Ascending aorta (tissue), 2 donors: ENCODE measurements at places on chromosomes 7 and 10. TPM values are rescaled to one million over a fixed set of nuclear protein-coding genes. Genes with fewer than 3 reads are reported as not detected.

Gene FAM237B
- not detected for total RNA-seq

Gene C10orf62
- not detected for total RNA-seq

Gene GARIN1A
- total RNA-seq, result 0.53 TPM

Gene CCDC136
- total RNA-seq, result 0.64 TPM

DNA sequence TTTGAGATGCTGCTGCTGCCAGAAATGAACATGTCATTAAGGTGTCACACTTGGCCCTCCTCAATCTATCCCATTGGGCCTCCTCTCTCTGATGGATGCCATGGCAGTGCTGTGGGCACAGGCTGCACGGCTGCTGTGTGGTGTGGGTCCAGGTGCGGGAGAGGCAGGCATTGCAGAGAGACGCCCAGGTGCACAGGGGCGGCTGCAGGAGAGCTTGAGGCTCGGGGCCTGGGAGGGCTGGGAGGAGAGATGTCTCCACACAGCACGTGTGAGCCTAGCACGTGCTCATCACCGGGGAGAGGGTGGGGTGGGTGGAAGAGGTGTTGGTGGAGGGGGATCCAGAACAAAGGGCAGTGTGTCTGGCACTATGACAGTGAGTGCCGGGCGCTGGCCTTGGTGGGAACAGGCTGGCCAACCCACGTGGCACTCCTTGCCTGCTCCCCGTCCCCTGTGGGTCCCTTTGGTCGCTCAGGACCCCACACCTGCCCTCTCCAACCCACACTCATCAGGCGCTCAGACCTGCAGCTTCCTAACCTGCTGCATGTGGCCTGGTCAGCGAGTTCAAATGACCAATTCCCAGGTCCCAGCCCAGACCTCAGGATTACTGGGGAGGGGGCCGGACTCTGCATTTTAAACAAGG, 39.9 kb upstream of the BNIP3 start:
- DNase-seq, result no peak

DNA sequence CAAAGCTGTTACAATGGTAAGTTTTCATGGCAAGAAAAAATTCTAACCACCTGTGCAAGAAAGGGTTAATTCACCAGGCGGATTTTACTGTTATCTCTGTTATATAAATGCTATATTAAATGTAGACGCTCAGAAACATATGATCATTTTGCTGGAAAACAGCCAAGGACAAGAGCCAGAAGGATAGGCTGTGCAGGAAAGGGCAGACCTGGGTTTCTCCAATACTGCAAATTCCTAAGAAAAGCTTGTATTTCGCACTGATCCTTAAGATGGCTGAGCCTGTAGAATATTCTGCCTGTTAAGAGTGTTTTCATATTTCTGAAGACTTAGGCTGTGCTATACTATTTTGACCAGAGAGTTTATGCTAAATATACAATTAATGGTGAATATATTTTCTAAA, 564.1 kb upstream of the KCND2 start:
- no peak for DNase-seq

DNA sequence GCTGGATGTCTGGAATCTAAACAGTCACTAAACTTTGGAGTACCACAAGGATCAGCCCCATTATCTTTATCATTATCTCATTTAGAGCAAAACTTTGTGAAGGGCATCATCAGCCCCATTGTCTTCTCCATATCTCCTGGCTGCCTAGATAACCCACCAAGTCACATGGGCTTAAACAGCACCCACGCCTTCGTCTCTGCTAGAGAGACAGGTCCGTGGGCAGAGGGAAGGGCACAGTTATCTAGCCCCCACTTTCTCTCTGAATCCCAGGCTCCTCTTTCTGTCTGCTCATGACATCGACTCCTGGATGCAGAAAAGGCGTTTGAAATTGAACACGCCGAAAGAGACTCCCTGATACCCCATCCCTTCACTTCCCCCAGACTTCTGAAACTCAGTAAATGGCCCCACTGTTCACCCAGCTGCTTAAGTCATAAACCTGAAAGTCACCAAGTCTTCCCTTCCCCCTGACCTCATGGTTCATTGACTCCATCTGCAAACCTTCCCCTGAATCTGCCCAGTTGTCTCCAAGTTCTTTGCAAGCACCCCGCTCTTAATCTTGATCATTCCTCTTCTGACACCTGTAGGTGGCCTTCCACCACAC, 20.9 kb upstream of the PARD3 start:
- no peak for DNase-seq

DNA sequence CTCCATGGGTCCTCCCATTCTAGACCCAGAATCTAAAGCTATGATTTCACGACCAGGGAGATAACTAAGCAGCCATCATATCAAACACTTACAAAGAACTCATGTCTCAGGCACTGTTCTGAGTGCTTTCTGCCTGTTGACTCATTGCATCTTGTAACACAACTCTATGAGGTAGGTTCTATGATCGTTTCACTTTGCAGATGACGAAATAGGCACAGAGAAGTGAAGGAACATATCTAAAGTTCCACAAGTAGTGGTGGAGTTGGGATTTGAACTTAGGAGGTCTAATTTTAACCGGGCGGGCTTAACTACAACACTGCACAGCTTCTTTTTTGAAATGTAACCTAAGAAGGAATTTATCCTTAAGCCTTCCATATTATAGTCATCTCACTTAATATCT, 2.9 kb downstream of the RBP4 start:
- no peak for DNase-seq

- DNase-seq, result no peak
These were observed 69.6 kb downstream of the ATXN7L1 start for GRCh38 chr7:105806592-105807447.
